ENCODE measurements at places on chromosomes 7 and 10.

- no peaks in the 10 kb centered on the region for H3K27me3 ChIP-seq
- DNase-seq = no peak
- no peak overlapping the region for H3K27ac ChIP-seq
- H3K4me1 ChIP-seq = no peaks in the 10 kb centered on the region
- H3K4me3 ChIP-seq = no peak overlapping the region
These were observed 5.6 kb upstream of the PSTK start for GRCh38 chr10:122974543-122975064.

DNA sequence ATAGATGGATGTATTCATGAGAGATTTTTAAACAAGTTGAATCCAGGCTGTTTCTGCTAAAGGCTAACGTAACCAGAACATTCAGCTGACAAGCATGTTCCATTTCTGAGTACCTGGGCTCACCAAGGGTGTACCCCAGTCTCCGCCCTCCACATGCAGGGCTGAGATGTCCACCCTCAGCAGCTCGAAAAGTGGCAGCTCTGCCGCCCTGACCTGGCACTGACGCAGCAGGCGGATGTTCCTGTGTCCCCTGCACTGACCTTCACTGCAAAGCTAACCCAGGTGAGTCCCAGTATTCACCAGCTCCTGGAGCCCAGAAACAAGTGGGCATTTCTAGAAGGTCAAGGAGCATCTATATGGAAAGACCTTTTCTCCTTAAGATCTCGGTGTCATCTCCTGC lies 437.4 kb downstream of the PTPRN2 start:
- H3K4me3 ChIP-seq = no peak overlapping the region
- no peak for DNase-seq
- H3K27me3 ChIP-seq = no peaks in the 10 kb centered on the region
- H3K36me3 ChIP-seq = peaks cover 3% of the 10 kb centered on the region
- no peak overlapping the region for H3K27ac ChIP-seq

DNA sequence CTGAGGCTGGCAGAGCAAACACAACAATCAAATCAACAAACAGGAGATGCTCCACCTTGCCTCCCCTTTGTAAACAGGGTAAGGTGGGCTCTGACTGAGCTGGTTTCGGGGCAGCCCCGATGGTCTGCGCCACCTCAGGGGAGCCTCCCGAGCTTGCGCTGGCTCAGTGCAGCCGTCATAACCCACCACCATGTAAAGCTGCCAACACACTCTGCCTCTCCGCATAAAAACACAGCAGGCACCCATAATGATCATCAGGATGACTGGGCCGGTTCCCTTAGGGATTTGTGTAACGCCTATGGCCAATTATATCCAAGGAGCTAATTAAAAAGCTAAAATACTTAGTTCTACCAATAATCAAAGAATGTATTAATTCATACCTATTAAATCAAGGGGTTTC lies 124.5 kb downstream of the PRPF18 start:
- H3K27ac ChIP-seq = no peak overlapping the region
- H3K36me3 ChIP-seq = peaks cover 35% of the 10 kb centered on the region
- peaks cover 22% of the 10 kb centered on the region for H3K4me1 ChIP-seq
- no peak overlapping the region for H3K4me3 ChIP-seq
- no peaks in the 10 kb centered on the region for H3K27me3 ChIP-seq

GRCh38 chr7:18808026-18808425 lies 309.4 kb downstream of the TWIST1 start:
- no peak overlapping the region for H3K27ac ChIP-seq
- no peak for DNase-seq
- H3K4me3 ChIP-seq = no peak overlapping the region
- H3K36me3 ChIP-seq = no peaks in the 10 kb centered on the region
- peaks cover 2% of the 10 kb centered on the region for H3K4me1 ChIP-seq

- no peak for DNase-seq
- peaks cover 80% of the 10 kb centered on the region for H3K36me3 ChIP-seq
- H3K27ac ChIP-seq = no peak overlapping the region
- no peaks in the 10 kb centered on the region for H3K27me3 ChIP-seq
These were observed 16.2 kb downstream of the NCOA4 start for GRCh38 chr10:46014206-46014605.

All from neuronal stem cell (in vitro differentiated cells).